Stimulated activated CD8-positive, alpha-beta memory T cell treated with anti-CD3 and anti-CD28 coated beads, Interleukin-7, amount 100 ng/mL, for 4 hours (primary cell): ENCODE measurements at places on chromosomes 11 and 22.

DNA sequence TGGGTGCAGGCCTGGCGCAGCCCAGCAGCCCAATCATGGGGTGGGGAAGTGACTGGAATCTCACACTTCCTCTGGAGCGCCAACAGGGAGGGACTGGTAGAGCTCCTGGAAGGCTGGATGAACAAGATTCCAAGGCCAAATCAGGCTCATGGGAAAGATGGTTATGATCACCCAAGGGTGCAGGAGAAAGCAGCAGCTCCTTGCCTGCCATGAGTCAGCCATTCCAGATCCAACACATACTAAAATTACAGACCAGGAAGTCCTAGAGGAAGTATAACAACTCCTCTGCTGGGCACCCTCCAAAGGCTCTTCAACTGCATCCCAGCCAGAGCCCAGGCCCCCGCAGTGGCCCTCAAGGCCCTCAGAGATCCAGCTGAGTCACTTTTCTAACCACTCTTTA, 427.3 kb downstream of the TENM4 start:
- DNase-seq = no peak

GRCh38 chr11:76161261-76161961, 44.9 kb downstream of the WNT11 start:
- no peak for DNase-seq

GRCh38 chr22:35645646-35646045, 2.6 kb upstream of the APOL6 start:
- DNase-seq = no peak

DNA sequence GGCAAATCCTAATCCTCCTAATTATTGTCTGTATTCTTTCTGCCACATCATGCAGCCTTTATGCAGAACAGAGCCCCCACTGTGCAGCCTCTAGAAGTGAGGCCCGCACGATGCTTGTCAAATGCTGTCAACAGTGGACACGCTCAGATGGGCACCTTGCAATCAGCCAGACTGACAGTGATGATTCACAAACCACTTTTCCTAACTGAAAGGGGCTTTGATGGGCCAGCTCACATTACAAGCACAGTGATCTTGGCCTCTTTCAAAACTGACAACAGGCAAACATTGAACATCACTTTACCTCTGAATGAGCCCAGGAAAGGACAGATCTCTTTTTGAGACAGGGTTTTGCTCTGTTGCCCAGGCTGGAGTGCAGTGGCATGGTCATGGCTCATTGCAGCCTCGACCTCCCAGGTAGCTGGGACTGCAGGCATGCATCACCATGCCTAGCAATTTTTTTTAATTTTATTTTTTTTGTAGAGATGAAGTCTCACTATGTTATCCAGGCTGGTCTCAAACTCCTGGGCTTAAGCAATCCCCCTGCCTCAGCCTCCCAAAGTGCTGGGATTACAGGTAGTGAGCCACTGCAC, 18.0 kb upstream of the E2F8 start:
- DNase-seq = no peak

GRCh38 chr22:27637604-27638003, 164.0 kb downstream of the MN1 start:
- no peak for DNase-seq

DNA sequence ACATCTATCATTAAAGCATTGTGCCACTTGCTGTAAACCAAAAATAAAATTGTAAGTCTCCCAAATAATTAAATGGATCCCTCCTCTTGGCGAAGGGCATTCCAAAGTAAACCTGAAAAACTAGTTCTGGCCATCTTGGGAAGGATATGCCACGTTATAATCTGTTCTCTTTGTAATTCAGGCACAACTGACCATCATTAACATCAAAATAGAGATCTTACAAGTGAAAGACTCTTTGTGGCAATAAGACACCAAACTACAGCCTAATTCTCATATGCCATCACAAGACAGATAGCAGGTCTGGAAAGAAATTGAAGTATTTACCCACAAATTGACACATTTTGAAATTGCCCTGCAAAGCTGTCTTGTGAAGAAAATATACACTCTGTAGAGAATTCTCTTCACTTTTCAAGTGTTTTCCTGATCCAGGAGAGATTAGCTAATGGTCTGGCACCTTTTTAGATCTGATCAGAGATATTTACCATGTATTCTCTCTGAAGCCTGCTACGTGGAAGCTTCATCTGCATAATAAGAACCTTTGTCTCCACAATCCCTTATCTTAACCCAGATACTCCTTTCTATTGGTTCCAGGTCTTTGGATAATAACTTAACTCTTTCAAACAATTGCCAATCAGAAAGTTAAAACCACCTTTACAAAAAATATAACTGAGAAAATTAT, 630.4 kb upstream of the CCDC179 start:
- no peak for DNase-seq

DNA sequence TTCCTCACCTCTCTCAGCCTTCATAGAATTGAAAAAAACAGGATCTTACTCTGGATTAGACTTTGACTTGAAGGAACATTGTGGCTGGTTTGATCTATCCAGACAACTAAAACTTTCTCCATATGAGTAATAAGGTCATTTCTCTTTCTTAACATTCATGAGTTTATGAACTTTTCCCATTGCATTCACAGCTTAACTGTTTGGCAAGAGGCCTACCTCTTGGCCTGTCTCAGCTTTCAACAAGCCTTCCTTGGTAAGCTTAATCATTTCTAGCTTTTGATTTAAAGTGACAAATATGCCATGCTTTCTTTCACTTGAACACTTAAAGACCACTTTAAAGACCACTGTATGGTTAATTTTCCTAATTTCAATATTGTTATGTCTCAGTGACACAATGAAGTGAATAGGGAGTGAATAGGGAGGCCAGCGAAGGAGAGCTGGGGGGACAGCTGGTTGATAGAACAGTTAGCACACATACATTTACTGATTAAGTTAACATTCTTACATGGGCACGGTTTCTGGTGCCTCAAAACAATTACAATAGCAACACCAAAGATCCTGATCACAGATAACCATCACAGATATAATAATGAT, 17.0 kb downstream of the IMMP1L start:
- DNase-seq = no peak

GRCh38 chr22:28799606-28800307, 612 bp downstream of the XBP1 start:
- DNase-seq = no peak

DNA sequence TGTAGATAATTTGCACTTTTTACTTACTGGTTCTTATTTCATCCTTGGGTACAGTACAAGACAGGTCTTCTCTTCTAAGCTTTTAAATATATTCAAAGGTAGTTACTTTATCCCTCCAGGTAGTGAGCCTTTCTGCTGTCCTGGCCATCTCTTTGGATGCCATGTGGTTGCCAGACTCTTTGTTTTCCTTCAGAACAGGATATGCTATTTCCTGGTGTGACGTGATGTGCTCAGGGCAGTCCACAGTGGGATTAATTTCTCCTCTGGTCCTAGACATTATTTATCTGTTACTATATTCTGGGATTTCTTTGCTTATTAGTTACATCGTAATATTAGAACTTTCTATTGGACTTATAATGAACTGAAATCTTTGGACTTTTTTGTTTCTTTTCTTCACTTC, 63.7 kb downstream of the PPP6R3 start:
- no peak for DNase-seq

DNA sequence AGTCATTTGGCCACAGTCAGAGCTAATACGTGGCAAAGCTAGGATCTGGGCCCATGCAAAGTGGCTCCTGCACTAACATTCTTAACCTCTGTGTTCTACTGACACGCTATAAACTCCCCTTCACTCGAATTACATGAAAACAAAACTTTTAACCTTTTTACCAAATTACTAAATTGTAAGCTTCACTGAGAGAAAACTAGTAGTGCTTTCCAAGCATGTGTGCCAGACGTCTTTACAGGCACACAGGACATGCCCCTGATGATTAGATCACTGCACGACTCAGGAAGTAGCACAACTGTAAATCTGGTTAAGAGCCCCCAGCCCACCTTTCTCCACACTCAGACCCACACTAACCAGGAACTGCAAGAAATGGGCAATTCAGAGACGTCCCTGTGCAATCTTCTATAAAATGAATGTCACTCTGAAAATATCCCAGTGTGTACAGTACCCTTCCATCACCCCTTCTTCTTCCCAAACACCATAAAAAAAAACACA, 16.1 kb downstream of the PHF21A start:
- DNase-seq = no peak

GRCh38 chr11:82980292-82980691, 78.8 kb downstream of the DDIAS start:
- DNase-seq = no peak

- no peak for DNase-seq
Measured at GRCh38 chr11:72876147-72876546, 61.9 kb downstream of the ATG16L2 start.

- no peak for DNase-seq
Measured at GRCh38 chr22:44351037-44351436, 38.3 kb upstream of the SHISAL1 start.

DNA sequence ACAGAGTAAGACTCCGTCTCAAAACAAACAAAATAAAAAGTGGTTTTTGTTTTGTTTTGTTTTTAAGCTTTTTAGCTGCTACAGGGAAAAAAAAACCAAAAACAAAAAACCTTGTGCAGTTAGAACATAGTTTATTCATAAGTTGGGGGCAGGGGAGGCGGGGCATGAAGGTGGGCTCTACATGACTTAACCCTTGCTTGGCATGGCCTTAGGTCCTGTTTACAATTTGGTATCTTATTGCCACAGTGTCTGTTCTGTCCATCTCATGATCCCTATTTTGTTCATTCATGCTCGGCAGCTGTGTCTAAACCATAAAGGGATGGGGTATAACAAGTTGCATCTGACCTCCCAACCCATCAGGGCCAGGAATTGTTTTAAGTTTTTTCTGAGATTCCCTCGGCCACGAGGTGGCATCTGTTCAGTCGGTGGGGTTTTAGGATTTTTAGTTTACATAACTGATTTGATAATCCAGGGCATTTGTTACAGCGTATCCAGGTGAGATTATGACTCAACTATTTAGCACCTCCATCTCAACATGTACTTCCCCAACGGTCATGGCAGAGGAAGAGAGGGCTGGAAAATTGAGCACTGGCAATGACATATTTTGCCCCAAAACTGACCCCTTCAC, 6.9 kb downstream of the AP5B1 start:
- DNase-seq = no peak
